ENCODE measurements at places on chromosomes 3 and 15.

GRCh38 chr15:29039466-29040369 lies 153.9 kb downstream of the APBA2 start:
- no peak for DNase-seq
- H3K4me1 ChIP-seq = no peaks in the 10 kb centered on the region
- H3K4me3 ChIP-seq = no peak overlapping the region
- H3K27ac ChIP-seq = no peak overlapping the region
- H3K36me3 ChIP-seq = no peaks in the 10 kb centered on the region

DNA sequence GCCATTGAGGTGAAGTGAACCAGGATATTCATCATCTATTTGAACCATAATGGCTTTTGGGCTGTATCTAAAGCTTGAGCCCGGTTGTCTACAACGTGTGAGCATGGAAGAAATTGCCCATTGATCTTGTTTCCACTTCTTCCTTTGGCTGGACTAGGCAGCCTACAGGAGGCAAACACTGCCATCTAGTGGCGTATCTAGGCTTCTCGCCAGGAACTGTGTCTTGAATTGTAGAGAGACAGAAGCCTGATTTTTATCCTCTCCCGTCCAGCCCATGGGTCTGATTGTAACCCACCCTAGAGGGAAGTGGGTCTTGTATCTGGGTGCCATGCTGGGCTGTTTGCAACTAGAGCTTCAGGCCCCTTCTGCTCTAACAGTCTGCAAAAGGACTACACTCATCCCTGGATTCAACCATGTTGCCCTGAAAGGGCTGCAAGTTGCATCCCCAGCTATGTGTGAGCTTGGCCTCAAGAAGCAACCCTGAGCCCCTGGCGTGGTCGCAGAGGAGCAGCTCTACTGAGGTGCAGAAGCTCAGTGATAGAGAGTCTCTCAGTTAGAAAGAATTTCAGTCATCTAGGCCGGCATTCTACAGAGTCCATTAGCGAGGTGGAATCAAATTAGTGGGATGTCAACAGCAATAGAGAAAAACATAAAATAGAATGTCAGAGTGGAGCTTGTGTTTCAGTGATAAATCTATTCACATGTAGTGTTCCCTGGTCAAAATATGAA lies 170.2 kb upstream of the UMPS start:
- H3K27ac ChIP-seq = peak overlapping the region; percentile 64
- H3K4me3 ChIP-seq = no peak overlapping the region
- peaks cover 33% of the 10 kb centered on the region for H3K4me1 ChIP-seq
- DNase-seq = no peak
- H3K36me3 ChIP-seq = peaks cover 10% of the 10 kb centered on the region
- no peaks in the 10 kb centered on the region for H3K27me3 ChIP-seq

GRCh38 chr3:78846718-78847117 lies 921.1 kb downstream of the ROBO1 start:
- H3K27ac ChIP-seq = no peak overlapping the region
- no peak for DNase-seq
- no peaks in the 10 kb centered on the region for H3K36me3 ChIP-seq

DNA sequence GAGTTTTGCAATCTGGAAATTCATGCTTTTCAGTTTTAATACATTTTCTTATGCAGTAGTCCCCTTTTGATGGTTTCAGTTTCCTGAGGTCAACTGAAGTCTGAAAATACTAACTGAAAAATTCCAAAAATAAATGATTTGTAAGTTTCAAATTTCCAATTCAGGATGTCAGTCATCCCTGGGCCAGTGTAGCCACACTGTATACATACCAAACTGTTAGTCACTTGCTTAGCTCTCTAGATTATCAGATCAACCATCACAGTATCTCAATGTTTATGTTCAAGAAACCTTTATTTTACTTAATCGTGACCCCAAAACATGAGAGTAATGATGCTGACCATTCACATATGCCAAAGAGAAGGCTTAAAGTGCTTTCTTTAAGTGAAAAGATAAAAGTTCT lies 715.5 kb downstream of the GBE1 start:
- no peaks in the 10 kb centered on the region for H3K27me3 ChIP-seq
- H3K27ac ChIP-seq = no peak overlapping the region
- DNase-seq = no peak
- H3K4me3 ChIP-seq = no peak overlapping the region
- H3K4me1 ChIP-seq = no peaks in the 10 kb centered on the region
- H3K36me3 ChIP-seq = no peaks in the 10 kb centered on the region

- H3K4me3 ChIP-seq = no peak overlapping the region
- H3K36me3 ChIP-seq = peaks cover 26% of the 10 kb centered on the region
- no peak for DNase-seq
- no peaks in the 10 kb centered on the region for H3K4me1 ChIP-seq
- H3K27me3 ChIP-seq = no peaks in the 10 kb centered on the region
- H3K27ac ChIP-seq = no peak overlapping the region
These were observed 39.0 kb downstream of the MAPK6 start for GRCh38 chr15:52057996-52058395.

DNA sequence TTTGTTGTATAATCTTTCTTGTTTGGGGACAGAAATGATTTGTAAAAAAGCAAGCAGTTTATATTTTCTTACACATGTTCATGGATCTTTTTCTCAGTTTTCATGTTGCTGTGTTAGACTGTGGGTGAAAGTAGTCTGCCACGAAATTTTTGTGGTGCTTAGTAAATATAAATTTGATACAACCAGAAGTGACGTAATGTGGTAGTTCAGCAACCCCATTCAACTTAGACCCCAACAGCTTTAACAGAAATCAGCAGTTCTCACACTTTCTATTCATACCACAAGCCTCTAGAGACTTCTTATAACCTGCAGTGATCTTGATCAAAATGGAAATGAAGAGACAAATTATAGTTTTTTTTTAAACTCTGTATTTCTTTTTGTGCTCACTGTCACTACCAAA lies 120.2 kb upstream of the IGSF10 start:
- no peak for DNase-seq
- no peaks in the 10 kb centered on the region for H3K27me3 ChIP-seq
- no peaks in the 10 kb centered on the region for H3K4me1 ChIP-seq
- H3K4me3 ChIP-seq = no peak overlapping the region

DNA sequence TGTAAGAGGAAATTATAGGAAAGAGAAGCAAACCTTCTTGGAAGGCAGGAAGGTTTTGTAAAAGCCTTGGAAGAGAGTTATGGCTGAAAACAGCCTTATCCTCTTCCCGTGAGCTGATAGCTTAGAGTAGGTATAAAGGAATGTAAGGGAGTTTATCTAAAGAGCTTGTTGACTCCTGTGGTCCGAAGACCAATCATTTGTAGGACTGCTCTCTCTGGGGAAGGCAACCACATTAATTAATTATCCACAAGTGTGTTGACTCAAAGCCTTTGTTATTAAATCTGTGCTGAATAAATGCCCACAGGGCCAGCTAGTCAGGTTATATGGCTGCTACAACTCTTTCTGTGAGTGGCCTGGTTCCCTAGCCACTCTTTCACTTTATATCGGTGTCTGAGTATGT lies 452.1 kb upstream of the RASGRP1 start:
- H3K36me3 ChIP-seq = no peaks in the 10 kb centered on the region
- no peaks in the 10 kb centered on the region for H3K4me1 ChIP-seq
- no peak overlapping the region for H3K4me3 ChIP-seq
- H3K27me3 ChIP-seq = no peaks in the 10 kb centered on the region
- H3K27ac ChIP-seq = no peak overlapping the region
- DNase-seq = no peak

DNA sequence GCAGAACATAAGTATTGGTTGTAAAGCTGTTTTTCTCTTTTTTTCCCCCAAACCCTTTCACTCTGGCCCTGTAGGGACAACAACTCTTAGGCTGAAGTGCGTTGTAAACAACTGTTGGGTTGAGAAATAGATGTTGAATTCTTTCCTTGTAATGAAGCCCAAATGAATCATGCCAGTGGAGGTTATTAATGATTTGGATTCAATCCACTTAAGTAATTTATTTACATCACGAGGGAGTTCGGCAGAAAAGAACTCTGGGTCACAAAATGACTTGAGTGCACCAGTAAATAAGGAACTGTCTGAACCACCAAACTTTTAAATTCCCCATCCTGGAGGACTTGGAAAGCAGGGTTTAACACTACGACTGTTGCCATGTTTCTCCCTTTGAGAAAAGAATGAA lies 218.9 kb downstream of the PDZRN3 start:
- no peak for DNase-seq
- peaks cover 10% of the 10 kb centered on the region for H3K36me3 ChIP-seq
- H3K4me1 ChIP-seq = peaks cover 15% of the 10 kb centered on the region
- H3K27ac ChIP-seq = no peak overlapping the region

- H3K36me3 ChIP-seq = peaks cover 42% of the 10 kb centered on the region
- no peaks in the 10 kb centered on the region for H3K27me3 ChIP-seq
- DNase-seq = no peak
- H3K4me1 ChIP-seq = no peaks in the 10 kb centered on the region
These were observed 200.5 kb downstream of the ITPR1 start for GRCh38 chr3:4693620-4694019.

- peak overlapping the region; percentile 59 for H3K27ac ChIP-seq
- peaks cover 22% of the 10 kb centered on the region for H3K4me1 ChIP-seq
- DNase-seq = no peak
- peak overlapping the region; percentile 42 for H3K4me3 ChIP-seq
- H3K36me3 ChIP-seq = peaks cover 5% of the 10 kb centered on the region
- H3K27me3 ChIP-seq = no peaks in the 10 kb centered on the region
These were observed 34.2 kb upstream of the OCA2 start for GRCh38 chr15:28133281-28133680.

DNA sequence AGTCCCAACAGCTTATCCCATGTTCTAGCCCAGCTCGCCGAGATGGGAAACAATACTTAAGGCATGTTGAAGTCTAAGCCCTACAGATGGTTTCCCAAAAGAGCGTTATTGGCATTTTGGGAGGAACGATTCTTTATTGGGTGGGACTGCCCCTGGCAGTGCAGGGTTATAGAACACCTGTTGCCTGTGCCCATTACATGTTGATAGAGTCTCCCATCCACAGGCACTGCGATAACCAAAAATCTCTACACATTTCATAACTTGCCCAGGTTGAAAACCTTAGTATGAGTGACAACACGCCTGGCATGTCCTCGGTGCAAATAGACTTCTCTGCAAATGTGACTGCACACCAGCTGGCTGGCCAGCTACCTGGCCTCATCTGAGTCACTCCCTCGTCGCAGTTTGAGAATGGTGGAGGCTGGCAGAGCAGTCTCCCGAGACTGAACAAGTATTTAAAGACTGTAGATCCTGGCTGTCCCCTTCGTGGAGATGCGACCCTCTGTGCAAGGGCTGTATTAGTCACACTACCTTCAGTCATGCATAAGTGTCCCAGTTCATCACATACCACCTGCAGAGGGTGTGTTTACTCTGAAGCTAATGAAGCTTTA lies 18.7 kb downstream of the ZNF80 start:
- H3K4me3 ChIP-seq = no peak overlapping the region
- no peak overlapping the region for H3K27ac ChIP-seq
- no peak for DNase-seq
- peaks cover 2% of the 10 kb centered on the region for H3K4me1 ChIP-seq

DNA sequence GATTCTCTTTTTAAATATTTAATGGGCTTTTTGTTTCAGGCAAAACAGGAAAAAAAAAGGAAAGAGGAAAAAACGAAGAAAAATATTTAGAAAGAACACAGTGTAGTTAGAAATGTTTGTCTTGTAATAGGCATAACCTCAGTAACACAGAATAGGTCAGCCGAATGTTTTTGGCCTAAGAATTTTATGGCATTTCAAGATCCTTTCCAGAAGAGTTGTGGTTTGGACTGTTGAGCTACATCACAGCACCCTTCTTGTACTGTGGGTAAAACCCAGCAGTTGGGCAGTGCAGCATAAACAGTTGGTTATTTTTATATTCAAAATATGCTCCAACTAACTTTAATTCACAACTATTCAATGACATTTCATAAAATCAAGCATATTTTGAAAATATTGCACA lies 474.4 kb upstream of the AGTR1 start:
- no peaks in the 10 kb centered on the region for H3K27me3 ChIP-seq
- H3K36me3 ChIP-seq = no peaks in the 10 kb centered on the region
- H3K27ac ChIP-seq = no peak overlapping the region
- DNase-seq = no peak
- H3K4me3 ChIP-seq = no peak overlapping the region

- no peak overlapping the region for H3K27ac ChIP-seq
- no peak for DNase-seq
- H3K36me3 ChIP-seq = no peaks in the 10 kb centered on the region
- peak overlapping the region; percentile 25 for H3K4me3 ChIP-seq
- no peaks in the 10 kb centered on the region for H3K27me3 ChIP-seq
These were observed 12.5 kb downstream of the RASA2 start for GRCh38 chr3:141499284-141499683.

GRCh38 chr3:13110678-13111116 lies 37.5 kb upstream of the IQSEC1 start:
- H3K27ac ChIP-seq = no peak overlapping the region
- H3K27me3 ChIP-seq = no peaks in the 10 kb centered on the region
- DNase-seq = no peak
- H3K4me3 ChIP-seq = no peak overlapping the region
- no peaks in the 10 kb centered on the region for H3K4me1 ChIP-seq

DNA sequence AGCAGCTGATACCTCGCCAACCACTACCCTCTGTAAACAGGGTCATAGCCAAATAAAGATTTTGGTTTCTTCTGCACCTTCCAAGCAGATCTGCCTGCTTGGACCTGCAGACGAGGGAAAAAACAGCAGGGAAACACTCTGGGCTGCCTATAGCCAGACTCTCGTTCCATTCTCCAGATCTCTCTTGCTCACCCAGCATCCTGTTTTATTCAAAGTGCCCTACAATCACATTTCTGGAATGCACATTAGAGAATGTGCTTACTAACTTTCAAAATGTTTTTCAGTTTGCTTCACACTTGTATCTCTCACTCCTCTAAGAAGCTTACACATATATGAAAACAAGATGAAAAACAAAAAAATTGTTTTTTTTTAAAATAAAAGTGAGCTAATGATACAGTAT lies 71.4 kb downstream of the MLH1 start:
- H3K27ac ChIP-seq = no peak overlapping the region
- no peak overlapping the region for H3K4me3 ChIP-seq
- no peak for DNase-seq
- H3K36me3 ChIP-seq = peaks cover 28% of the 10 kb centered on the region
- no peaks in the 10 kb centered on the region for H3K27me3 ChIP-seq
- H3K4me1 ChIP-seq = peaks cover 5% of the 10 kb centered on the region

GRCh38 chr3:168872826-168873225 lies 777.1 kb upstream of the GOLIM4 start:
- no peak for DNase-seq
- no peak overlapping the region for H3K4me3 ChIP-seq
- no peaks in the 10 kb centered on the region for H3K36me3 ChIP-seq
- no peak overlapping the region for H3K27ac ChIP-seq

DNA sequence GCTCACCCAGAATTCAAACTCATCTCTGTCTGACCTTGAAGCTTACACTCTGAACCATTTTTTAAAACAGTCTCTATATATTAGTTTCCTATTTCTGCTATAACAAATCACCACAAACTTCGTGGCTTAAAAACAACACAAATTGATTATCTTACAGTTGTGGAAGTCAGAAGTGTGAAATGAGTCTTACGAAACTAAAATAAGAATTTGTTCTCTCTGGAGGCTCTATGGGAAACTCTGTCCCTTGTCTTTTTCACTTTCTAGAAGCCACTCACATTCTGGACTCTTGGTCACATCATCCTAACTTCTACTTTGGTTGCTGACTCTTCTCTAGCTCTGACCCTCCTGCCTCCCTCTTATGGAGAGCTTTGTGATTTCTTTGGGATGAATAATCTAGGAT lies 429.3 kb upstream of the THBS1 start:
- no peak overlapping the region for H3K27ac ChIP-seq
- no peak overlapping the region for H3K4me3 ChIP-seq
- no peaks in the 10 kb centered on the region for H3K27me3 ChIP-seq
- H3K4me1 ChIP-seq = no peaks in the 10 kb centered on the region
- no peaks in the 10 kb centered on the region for H3K36me3 ChIP-seq
